Right kidney (tissue), 9 donors: ENCODE measurements at places on chromosomes 16 and 17.

DNA sequence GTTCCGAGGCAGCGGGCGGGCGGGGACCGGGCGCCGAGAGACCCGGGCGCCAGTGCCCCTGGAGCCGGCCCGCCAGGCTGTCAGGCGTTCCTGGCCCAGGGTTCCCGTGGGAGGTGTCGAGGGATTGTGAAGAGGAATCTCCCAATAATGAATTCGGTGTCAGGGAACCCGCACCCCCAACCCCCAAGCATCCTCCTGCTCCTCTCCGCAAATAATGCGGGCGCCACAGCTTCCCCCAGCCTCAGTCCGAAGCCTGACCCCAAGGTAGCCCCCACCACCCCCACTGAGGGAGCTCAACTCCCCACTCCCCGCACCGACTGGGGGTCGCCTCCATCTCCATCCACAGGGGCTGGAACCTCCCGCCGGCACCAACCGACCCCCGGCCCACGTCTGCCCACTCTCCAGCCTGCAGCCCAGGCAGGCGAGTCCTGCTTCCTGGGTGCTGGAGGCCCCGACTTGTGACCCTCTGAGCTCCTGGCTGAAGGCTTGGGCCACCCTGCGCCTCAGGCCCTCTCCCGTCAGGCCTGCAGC lies 641 bp upstream of the CASKIN1 start:
- DNase-seq, result no peak

GRCh38 chr16:6247775-6248174 lies 1084.9 kb upstream of the RBFOX1 start:
- DNase-seq, result no peak

GRCh38 chr17:61314368-61315078 lies 85.1 kb upstream of the TBX2 start:
- peak; percentile 42 for DNase-seq

GRCh38 chr17:28008513-28008912 lies 34.0 kb upstream of the NLK start:
- DNase-seq, result peak; percentile 23

DNA sequence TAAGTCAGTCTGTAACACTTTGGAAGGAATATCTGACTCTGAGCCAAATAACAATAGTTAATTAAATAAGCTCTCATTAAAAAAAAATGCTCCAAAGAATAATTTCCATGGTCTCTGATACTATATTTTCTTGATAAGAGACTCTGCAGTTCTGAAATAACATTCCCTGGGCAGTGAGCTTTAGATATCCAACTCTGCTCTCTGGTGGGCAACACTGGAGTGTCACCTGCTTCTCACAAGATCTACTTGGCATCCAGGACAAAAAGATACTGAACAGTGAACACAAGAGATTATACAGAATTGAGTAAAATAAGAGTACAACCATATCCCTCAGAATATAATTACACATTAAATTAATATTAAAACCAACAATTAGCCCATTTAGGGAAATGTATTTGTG lies 13.7 kb downstream of the BLMH start:
- DNase-seq, result no peak

DNA sequence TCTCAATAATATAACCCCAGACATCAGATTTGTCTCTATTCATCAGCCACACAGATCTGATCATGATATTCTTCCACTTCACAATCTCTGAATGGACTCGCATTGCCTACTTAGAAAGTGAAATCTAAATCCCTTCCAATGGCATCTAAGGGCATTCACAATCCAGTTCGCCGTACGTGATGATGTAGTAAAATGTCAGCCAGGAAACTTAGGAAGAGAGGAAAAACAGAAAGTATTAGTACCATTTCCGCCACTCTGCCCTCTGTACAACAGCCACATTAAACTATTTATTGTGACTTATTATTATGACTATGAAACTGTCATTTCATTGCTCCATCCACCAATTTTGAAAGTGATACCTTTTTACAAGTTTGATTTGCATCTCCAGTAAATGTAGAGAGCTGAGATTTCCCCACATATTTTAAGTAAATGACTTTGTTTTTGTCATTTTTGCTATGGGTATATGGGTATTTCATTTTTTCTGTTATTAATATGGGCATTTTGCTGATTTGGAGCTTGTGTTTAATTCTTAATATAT lies 69.4 kb upstream of the SMIM36 start:
- DNase-seq, result no peak

GRCh38 chr16:4322121-4323052 lies 6.5 kb downstream of the GLIS2 start:
- no peak for DNase-seq

DNA sequence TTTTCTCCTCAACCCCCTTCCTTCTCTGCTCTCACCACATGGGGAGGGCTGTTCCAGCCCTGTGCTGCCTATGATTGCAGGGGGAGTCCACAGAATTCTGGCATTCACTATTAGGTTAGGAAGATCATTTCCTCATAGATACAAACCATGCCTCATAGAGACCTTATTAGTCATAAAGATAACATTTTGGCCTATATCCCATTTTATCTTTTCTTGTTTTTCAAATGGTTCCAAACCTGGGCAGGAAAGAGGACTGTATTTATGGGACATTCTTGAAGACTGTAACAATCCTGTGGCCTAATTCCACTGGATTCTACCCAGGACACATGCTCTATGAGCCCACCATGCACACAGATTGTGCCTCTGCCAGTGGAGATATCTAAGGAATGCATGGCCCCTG lies 51.7 kb downstream of the ASIC2 start:
- DNase-seq, result no peak

- no peak for DNase-seq
These were observed 14.0 kb upstream of the RASL10B start for GRCh38 chr17:35717475-35717874.

DNA sequence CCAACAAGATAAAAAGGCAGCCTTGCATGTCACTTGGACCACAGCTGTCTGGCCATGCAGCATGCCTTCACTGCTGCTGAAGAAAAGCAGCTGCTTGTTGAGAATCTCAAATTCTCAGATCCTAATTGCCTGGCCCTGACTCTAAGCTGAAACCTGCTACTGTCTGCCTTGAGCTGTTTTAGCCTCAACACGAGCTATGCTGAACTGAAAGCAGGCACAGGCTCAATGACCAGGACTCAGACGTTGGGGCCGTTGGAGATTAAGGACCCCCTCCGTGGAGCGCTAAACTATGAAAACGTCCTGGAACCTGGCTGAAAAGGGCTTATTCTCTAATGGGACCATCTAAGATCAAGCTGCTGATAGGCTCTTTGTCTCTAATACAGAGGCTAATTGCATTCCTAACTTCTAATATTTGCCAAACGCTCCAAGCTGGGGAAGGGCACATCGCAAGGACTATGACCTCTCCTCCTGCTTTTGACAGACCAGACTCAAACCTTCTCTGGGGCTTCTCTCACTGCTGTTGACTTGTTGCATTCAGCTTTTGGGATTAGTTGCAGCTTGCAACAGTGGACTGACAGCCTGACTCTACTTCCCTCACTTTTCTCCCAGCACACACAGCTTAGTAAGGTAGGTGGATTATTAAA lies 4.6 kb upstream of the PLK1 start:
- DNase-seq, result no peak

GRCh38 chr17:77763575-77763974 lies 194.9 kb upstream of the TNRC6C start:
- DNase-seq, result no peak

DNA sequence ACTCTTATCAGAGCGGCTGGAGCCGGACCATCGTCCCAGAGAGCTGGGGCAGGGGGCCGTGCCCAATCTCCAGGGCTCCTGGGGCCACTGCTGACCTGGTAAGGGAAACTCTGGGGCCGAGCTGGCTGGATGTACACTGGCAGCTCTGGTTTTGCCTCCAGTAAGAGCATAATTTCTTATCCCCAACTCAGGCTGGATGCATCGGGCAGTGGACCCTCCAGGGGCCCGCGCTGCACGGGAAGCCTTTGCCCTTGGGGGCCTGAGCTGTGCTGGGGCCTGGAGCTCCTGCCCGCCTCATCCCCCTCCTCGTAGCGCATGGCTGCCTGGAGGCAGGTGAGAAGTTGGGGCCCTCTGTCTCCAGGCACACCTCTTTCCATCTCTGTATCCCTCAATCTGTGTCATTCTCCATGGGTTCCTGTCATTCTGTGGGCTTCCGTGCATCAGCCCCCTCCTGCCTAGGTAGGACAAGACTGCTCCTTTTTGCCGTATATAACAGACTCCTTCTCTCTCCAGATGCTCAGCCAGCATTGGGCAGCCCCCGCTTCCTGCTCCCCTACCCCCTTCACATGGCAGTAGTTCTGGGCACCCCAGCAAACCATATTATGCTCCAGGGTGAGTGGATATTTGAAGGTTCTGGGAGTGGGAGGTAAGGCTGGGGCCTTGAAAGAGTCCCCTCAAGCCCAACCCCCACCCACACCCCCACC lies 9.4 kb upstream of the TMEM88 start:
- DNase-seq, result no peak

GRCh38 chr17:35738519-35739133 lies 7.2 kb downstream of the RASL10B start:
- no peak for DNase-seq

DNA sequence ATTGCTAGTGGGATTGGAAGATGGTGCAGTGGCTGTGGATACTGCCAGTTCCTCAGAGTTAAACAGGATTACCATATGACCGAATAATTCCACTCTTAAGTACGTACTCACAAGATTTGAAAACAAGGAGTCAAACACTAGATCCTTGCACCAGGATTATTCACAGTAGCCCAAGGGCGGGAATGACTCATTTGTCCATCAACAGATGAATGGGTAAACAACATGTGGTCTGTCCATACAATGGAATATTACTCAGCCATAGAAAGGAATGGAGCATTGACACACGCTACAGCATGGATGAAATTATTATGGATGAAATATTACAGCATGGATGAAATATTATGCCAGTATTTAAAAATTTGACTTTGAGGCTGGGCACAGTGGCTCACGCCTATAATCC lies 9.1 kb upstream of the MAPK8IP3 start:
- DNase-seq, result no peak

DNA sequence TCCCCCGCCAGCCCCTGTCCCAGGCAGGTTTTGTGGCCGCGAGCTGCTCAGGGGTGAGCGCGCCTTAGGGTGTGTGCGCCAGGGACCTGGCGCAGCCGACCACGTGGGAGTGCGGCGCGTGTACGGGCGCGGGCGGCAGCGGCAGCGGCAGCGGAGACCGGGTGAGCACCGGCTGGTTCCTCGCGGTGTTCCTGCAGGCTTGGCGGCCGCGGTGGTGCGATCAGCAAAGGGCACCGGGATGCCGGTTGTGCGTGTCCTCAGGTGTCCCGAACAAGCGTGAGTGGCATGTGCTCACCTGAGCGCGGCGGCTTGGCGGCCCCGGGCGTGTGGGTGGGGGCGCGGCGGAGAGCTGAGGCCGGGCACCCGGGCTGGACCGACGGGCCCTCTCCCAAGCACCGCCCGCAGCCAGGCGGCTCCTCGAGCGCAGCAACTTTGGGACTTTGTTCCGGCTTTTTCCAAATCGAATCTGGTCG lies 381 bp upstream of the HSD11B2 start:
- DNase-seq, result peak; percentile 83

- no peak for DNase-seq
These were observed 14.2 kb upstream of the ADGRG3 start for GRCh38 chr16:57653936-57654335.

DNA sequence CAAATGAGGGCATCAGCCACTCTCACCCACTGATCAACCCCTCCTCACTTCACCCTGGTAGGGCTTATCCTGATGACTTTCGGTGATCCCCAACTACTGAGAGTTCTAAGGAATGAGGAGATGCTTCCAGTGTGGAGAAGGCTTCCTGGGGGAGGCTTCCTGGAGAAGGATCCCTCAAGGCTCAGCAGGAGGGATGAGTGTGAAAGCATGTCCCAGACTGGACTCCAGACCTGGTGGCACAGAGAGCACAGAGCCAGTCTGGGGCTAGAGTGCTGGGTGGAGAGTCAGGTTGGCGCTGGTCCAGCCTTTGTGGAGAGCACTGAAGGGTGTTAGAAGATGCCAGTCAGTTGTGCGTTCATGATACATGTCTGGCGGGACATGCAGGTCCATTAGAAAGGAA lies 53.7 kb downstream of the PLD6 start:
- no peak for DNase-seq

DNA sequence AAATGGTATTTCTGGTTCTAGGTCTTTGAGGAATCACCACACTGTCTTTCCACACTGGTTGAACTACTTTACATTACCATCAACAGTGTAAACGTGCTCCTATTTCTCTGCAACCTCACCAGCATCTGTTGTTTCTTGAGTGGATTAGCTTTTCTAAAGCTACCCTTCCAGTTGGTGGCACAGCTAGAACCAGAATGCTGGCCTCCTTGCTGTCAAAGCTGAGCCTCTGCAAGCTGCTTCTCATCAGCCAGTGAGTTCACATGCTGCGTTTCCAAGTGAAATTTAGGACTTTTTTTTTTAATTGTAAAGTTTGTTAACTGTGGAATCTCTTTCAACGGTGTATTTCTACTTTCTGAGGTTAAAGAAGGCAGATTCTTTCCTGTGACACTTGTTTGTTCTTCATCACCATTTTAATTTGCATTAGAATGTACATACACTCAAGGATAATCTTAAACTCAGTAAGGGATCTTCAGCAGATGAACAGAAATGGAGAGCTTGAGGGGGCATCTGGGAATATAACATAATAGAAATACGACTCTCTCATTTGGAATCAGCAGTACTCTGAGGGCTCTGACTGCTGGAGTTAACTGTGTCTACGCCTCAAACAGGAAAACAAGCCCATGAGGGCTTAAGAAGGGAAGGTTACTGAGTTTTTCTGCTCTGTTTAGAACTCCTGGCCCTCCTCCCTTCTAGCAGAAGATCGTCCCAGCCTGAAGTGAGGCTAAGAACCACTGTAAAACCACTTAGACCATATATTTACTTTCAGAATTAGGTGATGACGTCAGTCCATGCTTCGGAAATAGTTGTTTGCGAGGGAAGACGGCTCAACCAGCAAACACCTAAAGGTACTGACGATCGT lies 148.4 kb upstream of the FAM20A start:
- DNase-seq, result no peak

- DNase-seq, result no peak
These were observed 20.2 kb downstream of the ZNF778 start for GRCh38 chr16:89237733-89238132.

GRCh38 chr16:51166091-51166490 lies 15.0 kb upstream of the SALL1 start:
- DNase-seq, result no peak

DNA sequence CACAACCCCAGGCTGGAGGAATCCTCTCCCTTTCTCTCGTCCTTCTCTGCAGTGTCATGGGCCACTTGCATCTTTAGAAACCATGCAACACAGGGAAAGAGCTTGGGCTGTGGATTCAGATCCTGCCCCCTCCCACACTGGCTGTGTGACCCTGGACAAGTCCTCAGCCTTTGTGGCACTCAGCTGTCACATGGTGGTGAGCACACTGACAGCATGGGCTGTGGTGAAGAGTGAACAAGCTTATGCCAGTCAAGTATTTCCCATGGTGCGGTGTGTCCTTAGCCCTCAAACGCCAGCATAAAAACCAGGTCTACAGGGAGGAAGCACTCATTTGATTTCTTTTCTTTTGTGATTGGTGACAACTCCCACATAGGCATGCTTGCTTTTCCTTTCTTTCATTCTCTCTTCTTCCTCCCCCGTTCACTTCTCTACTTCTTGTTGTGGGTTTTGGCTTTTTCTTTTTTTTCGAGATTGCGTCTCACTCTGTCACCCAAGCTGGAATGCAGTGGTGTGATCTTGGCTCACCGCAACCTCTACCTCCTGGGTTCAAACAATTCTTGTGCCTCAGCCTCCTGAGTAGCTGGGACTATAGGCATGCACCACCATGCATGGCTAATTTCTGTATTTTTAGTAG lies 314.2 kb downstream of the CPPED1 start:
- DNase-seq, result no peak

GRCh38 chr16:15517743-15518377 lies 83.5 kb downstream of the BMERB1 start:
- no peak for DNase-seq
